ENCODE measurements at places on chromosomes 7 and 10.

GRCh38 chr7:42597300-42597699 is 314.6 kb downstream of the C7orf25 start:
- no peak for DNase-seq

DNA sequence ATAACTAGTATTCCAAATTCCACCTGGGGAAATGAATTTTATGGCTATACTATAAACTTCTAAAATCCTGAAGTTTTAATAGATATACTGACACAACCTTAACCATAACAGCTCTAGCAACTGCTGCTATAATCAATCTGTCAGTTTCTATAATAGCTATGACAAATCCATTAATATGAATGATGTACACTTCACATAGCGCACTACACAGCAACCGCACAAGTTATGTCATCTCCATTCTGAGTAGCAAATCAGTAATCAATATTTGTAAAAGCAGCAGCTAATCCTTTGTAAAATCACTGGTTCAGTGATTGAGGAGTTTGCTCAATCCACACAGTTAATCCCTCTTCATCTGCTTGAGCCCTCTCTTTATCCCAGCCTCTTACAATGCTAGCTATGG is 105.3 kb downstream of the SKAP2 start:
- DNase-seq = no peak

- peak; percentile 77 for DNase-seq
Measured at GRCh38 chr7:2521952-2522591, 2.5 kb downstream of the LFNG start.

DNA sequence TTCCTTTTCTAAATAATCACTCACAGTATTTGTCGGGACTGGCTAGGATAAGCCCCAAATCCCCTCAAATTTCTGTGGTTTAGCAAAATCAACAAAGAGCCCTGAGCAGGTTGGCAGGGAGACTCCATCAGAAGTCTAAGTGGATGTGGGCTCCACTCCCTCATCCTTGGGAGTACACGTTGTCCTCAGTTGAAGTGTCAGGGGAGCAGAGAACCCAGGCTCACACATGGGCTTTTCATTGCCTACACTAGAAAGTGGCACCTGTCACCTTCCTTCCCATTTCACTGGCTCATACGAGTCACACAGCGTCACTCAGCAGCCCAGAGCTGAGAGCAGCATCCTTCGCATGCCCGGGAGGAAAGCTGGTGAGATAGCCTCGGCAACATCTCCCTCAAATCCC is 421.3 kb upstream of the FZD8 start:
- DNase-seq = no peak
